ENCODE measurements at places on chromosomes 4 and X.

DNA sequence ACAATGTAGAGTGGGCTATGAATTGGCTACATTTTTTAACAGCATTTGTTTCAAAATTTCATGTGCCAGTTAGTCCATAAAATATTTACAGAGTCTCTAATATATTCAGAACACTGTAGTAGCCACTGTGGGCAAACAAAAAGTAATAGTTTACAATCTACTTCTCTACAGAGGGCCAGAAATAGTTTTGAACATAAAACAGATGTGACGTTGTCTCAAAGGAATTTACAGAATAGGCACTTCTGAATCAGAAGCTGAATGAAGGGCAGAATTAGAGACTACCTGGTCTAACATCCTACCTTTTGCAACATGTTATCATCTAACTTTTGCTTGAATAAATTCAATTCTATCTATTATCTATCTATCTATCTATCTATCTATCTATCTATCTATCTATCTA, 811.9 kb upstream of the EPHA5 start:
- DNase-seq: no peak

DNA sequence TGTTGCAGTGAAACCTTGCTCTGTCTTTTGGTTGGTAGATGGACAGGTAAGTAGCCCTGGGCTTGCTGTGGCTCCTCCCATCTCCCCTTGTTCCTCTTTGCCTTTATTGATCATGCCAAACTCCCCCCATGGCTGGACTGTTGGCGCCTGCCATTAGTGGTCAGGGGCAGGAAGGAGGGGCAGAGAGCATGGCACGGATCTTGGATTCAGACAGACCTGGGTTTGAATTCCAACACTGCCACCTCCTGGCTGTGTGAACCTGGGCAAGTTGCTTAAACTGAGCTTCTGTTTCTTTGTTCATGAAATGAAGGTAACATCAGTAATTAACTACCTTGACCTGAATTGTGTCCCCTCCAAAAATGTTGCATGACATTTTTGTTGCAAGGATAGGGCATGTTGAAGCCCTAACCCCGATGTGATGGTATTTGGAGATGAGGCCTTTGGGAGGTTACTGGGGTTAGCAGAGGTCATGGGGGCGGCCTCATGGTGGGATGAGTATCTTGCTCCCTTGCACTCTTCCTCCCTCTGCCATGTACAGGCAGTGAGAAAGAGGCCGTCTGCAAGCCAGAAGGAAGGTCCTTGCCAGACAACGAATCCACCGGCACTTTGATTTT, 6.0 kb downstream of the SLC2A9 start:
- peak; percentile 34 for DNase-seq

GRCh38 chrX:123348468-123348867, 164.4 kb downstream of the GRIA3 start:
- DNase-seq: no peak

DNA sequence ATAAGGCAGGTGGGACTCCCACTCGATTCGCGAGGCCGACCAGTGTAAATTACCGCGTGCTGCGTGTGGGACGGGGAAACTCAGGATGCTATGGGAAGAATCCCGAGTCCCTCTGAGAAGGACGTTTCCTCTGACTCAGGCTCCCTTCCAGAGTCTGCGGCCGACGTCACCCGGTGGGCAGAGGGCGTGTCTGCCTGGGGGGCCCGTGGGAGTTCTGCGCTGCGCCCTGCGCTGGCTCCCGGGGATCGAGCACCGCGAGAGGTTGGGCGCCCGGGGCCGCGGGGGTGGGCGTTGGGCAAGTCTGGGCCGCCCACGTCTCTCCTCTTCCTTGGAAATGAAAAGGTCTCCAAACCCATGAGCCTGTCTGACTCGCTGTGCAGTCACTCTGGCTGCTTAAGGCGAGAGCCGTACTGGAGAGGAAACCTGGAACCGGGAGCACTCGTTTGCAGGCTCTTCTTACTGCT, 568 bp downstream of the NIPAL1 start:
- no peak for DNase-seq

- no peak for DNase-seq
Measured at GRCh38 chrX:118720058-118720707, 7.2 kb upstream of the IL13RA1 start.

DNA sequence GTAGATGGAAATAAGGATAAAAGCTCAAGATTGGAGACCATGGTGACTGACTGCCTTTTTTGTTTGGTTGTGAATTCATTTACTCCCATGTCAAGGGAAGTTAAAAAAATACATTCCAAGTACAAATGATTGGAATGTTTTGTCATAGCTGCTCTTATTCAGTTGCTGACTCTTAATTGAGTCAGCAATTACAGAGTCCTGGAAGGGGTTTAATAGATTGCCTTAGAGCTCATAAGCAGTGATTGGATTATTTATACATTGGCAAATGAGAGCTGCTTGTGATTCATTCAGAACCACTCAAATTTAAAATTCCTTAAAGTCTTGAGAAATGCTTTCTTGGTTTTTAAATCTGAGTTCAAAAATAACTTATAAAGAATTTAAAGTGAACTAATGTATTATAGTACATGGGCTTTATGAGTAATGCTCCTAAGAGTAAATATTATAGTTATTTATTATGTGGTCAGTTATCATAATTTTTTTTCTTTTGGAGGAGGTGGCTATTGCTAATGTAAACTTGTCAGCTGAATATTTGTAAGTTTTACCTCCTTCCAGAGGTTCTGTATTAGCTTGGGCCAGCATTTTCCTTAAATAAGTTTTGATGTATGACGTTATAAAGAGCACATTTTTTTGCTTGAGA, 13.6 kb downstream of the JADE1 start:
- no peak for DNase-seq

DNA sequence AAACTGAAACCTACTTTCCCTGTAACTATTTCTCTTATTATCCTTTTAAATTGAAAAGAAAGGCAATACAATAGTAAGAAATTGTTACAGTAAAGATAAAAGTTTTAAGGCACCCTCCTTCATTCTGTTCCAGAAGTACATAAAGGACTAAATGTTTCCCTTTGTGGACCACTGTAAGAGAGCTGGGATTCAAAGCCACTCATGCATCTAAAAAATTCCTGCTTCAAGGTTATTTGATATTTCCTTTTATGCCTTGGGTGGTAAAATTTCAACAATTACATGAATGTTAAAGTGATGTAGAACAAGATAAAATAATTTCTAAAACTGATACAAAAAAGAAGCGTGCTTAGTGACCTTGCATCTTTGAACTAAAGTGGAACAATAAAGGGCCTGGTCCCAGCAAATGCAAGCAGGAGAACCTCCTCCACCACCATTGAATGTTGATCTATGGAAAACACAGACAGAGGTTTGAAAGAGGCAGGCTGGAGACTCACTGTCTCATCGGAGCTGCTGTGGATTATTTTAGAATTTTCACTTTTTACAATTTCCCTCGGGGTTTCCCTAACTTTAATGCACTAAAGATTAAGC, 42.3 kb upstream of the PRSS12 start:
- DNase-seq: no peak

All from MV-4-11 (cell line).